ENCODE measurements at places on chromosomes 6 and 20. TPM values are rescaled to one million over a fixed set of nuclear protein-coding genes. Genes with fewer than 3 reads are reported as not detected.

Gene CLDN20
- total RNA-seq = not detected

Gene NOX3
- not detected for total RNA-seq

Gene PRELID3B
- 61.1 TPM for total RNA-seq

Gene GRM1
- total RNA-seq = 0.09 TPM

Gene ERVFRD-1
- 0.09 TPM for total RNA-seq

Gene TMX4
- total RNA-seq = 45.2 TPM

- DNase-seq = no peak
Measured at GRCh38 chr6:112383191-112383590, 36.1 kb downstream of the RFPL4B start.

GRCh38 chr6:84842525-84843166 lies 78.2 kb upstream of the TBX18 start:
- peak; percentile 2 for DNase-seq

DNA sequence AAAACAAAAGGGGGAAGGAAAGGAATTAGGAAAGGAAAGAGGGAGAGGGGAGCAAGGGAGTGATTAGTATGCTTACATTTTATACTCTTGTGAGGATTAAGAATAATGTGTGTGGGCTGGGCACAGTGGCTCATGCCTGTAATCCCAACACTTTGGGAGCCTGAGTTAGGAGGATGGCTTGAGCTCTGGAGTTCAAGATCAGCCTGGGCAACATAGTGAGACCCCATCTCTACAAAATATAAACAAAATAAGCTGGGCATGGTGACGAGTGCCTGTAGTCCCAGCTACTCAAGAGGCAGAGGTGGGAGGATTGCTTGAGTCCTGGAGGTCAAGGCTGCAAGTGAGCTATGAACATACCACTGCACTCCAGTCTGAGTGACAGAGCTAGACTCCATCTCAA lies 47.0 kb downstream of the SHLD1 start:
- no peak for DNase-seq

- DNase-seq = no peak
Measured at GRCh38 chr6:20411544-20411943, 9.9 kb downstream of the E2F3 start.

DNA sequence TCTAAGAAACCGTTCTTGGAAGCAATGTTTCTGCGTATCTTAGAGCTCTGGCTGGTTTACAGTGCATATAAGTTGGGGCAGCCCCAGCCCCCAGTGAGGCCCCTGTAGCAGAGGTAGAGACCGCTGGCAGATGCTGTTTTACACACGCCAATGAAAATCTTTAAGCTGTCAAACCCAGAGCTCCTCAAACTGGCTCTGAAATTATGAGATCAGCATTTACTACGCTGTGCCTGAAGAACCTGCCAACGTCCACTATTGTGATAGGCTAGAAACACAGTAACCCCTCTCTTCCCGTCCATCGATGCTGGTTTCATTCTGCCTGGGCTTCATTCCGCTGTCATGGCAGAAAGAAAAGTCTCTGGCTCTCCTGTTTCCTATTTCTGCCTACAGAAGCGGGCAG lies 160.6 kb downstream of the SMOC2 start:
- DNase-seq = no peak

DNA sequence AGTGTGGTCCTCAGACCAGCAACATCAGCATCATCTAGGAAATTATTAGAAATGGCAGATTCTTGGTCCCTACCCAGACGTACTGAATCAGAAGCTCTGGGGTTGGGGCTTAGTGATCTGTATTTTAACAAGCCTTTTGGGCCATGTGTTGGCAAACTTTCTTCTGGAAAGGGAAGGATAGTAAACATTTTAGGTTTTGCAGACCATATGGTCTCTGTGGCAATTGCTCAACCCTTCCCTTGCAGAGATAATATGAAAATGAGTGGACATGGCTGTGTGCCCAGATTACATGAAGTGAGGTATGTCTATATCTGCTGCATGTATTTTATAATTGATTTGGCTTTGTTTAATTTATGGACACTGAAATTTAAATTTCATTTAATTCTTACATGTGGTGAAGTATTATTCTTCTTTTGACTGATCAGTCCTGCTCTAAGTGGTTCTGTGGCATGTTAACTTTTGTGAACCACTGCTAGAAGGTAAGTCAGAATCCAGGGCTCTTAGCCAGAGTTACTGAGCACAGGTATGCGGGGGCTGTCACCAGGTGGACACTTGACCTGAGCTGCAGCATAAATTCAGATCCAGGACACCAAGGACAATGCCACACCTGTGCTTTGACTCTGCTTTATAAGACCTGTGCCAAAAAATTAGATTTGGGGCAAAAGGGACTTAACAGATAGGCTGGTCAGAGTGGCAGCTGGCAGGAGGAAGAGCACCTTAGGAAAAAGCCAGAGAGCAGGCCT lies 43.2 kb downstream of the LY86 start:
- DNase-seq = peak; percentile 66

GRCh38 chr20:34045294-34045693 lies 51.6 kb downstream of the RALY start:
- peak; percentile 25 for DNase-seq

DNA sequence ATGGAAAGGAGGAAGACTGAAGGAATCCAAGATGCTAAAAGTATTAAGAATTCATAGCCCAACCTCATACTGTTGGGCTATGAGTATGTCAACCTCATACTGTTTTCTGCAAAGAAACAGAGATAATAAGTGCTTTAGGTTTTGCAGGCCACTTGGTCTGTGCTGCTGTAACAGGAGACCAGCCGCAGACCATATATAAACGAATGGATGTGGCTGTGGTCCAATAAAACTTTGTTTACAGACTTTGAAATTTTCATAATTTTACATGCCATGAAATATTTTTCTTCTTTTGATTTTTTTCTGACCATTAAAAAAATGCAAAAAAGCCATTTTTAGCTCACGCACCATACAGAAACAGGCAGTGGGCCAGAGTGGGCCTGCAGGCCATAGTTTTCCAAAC lies 13.7 kb upstream of the THBD start:
- no peak for DNase-seq

DNA sequence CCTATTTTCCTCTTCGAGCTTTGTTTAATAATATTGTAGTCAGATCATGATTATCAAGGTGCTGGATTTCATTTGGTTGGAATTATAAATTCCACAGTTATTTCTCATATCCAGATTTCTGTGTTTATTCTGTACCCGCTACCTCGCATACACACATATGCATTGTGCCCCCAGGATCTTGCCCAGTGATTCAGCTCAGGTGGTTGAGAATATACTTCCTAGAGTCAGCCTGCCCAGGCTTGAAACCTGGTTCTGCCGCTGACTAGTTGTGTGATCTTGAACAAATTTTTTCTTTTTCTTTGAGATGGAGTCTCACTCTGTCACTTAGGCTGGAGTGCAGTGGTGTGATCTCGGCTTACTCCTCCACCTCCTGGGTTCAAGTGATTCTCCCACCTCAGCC lies 14.7 kb downstream of the GINM1 start:
- no peak for DNase-seq

DNA sequence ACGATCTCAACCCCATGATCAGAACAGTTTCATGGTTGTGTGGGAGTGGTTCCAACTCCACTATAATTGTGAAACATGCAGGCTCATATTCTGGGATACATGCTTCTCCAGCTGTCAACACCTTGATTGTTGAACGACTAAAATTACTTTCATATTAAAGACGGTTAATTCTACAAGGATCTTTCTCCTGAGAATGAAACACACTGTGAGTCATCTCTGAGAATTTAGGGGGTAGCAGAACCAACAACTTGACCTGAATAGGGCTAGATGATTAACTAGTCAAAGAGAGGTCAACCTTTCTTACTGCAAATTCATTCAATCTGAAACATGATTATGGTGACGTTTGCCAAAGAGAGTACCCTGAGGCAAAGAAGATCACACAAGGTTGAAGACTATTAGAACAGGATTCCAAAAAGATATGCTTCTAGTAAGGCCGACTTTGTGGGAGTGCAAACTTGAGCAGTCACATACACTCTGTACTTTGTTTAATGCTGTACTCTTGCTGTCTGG lies 175.2 kb upstream of the CITED2 start:
- DNase-seq = no peak
